ENCODE measurements at places on chromosomes 3 and 15. TPM values are rescaled to one million over a fixed set of nuclear protein-coding genes. Genes with fewer than 3 reads are reported as not detected.

Gene ROPN1
- total RNA-seq: not detected

Gene SLC6A11
- total RNA-seq: not detected

Gene CACNA2D2
- total RNA-seq: 1.5 TPM

Gene RPL39L
- 18.2 TPM for total RNA-seq

GRCh38 chr15:31148297-31149087 is 47.0 kb upstream of the TRPM1 start:
- DNase-seq: no peak
- H3K4me1 ChIP-seq: no peaks in the 10 kb centered on the region
- H3K36me3 ChIP-seq: no peaks in the 10 kb centered on the region
- no peaks in the 10 kb centered on the region for H3K27me3 ChIP-seq
- H3K27ac ChIP-seq: no peak overlapping the region

Gene IP6K2
- total RNA-seq: 48.3 TPM

GRCh38 chr3:141360888-141361598 is 7.3 kb upstream of the ZBTB38 start:
- H3K27me3 ChIP-seq: no peaks in the 10 kb centered on the region
- H3K36me3 ChIP-seq: no peaks in the 10 kb centered on the region
- peak overlapping the region; percentile 20 for H3K4me3 ChIP-seq
- peaks cover 9% of the 10 kb centered on the region for H3K4me1 ChIP-seq
- no peak for DNase-seq

- peaks cover 8% of the 10 kb centered on the region for H3K27me3 ChIP-seq
- no peak overlapping the region for H3K4me3 ChIP-seq
- no peaks in the 10 kb centered on the region for H3K4me1 ChIP-seq
- DNase-seq: no peak
Measured at GRCh38 chr15:79154483-79155135, 64.0 kb upstream of the RASGRF1 start.

Gene ITIH1
- not detected for total RNA-seq

Gene CASR
- 0.05 TPM for total RNA-seq

- no peak overlapping the region for H3K27ac ChIP-seq
- H3K4me3 ChIP-seq: no peak overlapping the region
- no peak for DNase-seq
- H3K27me3 ChIP-seq: peaks cover 8% of the 10 kb centered on the region
- H3K36me3 ChIP-seq: no peaks in the 10 kb centered on the region
Measured at GRCh38 chr15:52288051-52288942, 7.3 kb downstream of the MYO5C start.

GRCh38 chr15:44435893-44436667 is 8.7 kb downstream of the CTDSPL2 start:
- no peak for DNase-seq
- H3K4me3 ChIP-seq: no peak overlapping the region
- peaks cover 54% of the 10 kb centered on the region for H3K4me1 ChIP-seq
- no peaks in the 10 kb centered on the region for H3K27me3 ChIP-seq
